ENCODE measurements at places on chromosomes 13 and 19.

GRCh38 chr13:35894636-35895035 is 236.5 kb downstream of the DCLK1 start:
- DNase-seq = no peak

- DNase-seq = no peak
Observed at GRCh38 chr13:89746554-89746953, 1600.9 kb upstream of the MIR17HG start.

GRCh38 chr13:112464720-112465119 is 88.6 kb downstream of the SPACA7 start:
- no peak for DNase-seq

DNA sequence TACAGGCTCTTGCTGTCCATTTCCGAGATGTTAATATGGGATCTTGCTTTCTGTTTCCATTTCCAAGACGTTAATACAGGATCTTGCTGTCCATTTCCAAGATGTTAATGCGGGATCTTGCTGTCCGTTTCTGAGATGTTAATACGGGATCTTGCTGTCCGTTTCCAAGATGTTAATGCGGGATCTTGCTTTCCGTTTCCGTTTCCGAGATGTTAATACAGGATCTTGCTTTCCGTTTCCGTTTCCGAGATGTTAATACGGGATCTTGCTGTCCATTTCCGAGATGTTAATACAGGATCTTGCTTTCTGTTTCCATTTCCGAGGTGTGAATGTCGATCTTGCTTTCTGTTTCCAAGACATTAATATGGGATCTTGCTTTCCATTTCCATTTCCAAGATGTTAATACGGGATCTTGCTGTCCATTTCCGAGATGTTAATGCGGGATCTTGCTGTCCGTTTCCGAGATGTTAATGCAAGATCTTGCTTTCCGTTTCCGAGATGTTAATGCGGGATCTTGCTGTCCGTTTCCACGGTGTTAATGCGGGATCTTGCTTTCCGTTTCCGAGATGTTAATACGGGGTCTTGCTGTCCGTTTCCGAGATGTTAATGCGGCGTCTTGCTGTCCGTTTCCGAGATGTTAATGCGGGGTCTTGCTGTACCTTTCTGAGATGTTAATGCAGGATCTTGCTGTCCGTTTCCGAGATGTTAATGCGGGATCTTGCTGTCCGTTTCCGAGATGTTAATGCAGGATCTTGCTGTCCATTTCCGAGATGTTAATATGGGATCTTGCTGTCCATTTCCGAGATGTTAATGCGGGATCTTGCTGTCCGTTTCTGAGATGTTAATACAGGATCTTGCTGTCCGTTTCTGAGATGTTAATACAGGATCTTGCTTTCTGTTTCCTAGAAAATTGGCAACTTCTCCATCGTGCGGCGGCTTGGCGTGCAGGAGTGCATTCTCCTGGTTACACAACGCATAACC is 38.3 kb downstream of the PEX11G start:
- peak; percentile 23 for DNase-seq

DNA sequence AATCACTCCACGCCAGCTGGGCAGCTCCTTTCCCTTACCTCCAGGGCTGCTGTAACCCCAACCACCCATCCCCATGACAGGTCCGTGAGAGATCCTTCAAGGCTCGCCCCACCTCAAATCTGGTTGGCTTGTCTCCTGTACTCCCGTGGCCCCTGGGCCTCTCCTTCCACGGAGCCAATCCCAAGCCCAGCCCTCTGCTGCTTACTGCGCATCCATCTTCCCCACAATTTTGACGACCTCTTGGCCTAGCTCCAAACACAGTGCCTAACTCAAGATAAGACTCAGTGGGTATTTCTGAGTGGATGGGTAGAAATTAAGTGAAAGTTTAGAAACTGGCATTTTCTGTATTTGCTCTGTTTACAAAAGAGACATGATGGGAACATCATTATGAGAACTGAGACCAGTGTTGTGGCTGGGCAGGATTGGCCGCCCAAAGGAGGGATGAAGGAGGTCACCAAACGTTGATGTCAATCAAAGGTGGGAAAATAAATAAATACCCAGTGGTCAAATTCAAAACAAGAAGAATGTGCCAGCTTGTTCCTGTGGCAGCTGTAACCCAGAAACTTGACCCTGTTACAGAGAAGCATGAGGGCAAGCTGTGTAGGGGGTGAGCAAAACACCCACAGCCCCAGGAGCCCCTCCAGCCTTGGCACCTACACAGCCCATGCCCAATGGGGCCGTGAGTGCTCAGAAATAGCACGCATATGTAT is 162.2 kb downstream of the ABCC4 start:
- peak; percentile 56 for DNase-seq

- peak; percentile 63 for DNase-seq
Observed at GRCh38 chr19:21566073-21566472, 60.7 kb downstream of the ZNF429 start.

GRCh38 chr19:3979289-3979673 is 6.0 kb downstream of the EEF2 start:
- DNase-seq = no peak

GRCh38 chr13:97583907-97584497 is 150.0 kb downstream of the RAP2A start:
- no peak for DNase-seq

GRCh38 chr19:49469828-49470614 is 4.0 kb upstream of the FLT3LG start:
- DNase-seq = peak; percentile 54

DNA sequence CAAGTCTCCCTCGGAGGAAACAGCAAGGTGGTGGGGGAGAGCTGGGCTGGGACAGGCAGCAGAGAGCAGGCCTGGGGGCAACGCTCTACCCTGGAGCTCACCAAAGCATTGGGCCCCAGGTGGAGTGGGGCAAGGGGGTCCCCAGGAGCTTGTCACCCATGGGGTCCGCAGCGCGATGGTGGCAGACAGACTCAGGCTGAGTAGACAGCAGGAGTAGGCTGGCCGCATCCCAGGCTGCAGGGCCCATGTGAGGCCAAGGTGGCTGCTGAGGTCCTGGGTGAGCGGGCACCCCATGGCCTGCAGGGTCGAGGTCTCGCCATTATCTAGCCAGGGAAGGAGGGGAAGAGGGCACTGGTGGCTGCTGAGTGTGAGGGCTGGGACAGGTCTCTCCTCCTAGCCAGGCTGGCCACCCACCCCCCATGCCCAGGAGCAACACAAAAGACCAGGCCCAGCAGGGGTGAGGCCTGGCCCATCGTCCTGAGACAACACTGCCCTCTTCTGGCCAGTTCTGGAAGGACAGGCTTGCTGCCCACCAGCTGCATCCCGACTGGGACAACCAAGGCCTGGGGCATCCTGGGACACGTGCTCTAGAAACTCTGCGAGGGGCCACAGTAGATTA is 33.1 kb downstream of the CEBPG start:
- DNase-seq = peak; percentile 74

DNA sequence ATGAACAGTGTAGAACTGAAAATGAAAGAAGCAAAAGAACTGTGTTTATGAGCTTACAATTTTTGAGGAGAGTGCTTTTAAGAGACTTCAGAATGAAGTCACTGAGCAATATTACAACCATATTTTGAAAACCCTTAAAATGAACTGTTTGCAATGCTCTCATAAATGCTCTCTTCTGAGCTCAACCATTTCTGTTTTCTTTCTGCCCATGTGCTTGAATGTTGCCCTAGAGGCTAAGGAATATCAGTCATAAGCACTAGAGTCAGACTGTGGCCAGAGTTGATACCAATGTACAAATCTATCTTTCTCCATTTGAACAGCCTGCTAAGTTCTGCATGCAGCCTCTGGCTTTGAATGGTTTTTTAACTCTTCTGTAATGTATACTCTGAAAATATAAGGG is 1092.8 kb downstream of the PCDH9 start:
- DNase-seq = no peak

DNA sequence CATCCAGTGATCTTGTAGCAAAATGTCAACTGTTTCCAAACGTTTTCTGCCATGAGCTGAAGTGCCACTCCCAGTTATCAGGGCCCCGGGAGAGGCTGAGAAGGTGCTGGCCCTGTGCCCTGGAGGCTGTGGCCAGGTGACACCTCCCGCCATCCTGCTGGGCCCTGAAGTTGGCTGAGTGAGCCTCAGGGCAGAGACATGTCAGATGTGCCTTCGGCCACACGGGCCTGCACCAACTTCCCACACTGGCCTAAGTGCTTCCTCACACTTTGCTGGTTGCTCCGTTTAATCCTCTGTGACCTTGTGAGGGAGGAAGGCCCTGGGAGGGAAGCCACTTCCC is 4.8 kb downstream of the ADPRHL1 start:
- DNase-seq = peak; percentile 11

- peak; percentile 61 for DNase-seq
Observed at GRCh38 chr13:99796175-99796819, 175.3 kb downstream of the ZIC5 start.

Measured in hematopoietic multipotent progenitor cell treated with erythropoietin and hydrocortisone succinate and interleukin-3 and kit ligand, for 8 days (in vitro differentiated cells).